Fibroblast of skin of left biceps (primary cell): ENCODE measurements at places on chromosomes 13 and 19.
A peak's percentile ranks its signal among the peaks of the same experiment; 100 is the strongest.

DNA sequence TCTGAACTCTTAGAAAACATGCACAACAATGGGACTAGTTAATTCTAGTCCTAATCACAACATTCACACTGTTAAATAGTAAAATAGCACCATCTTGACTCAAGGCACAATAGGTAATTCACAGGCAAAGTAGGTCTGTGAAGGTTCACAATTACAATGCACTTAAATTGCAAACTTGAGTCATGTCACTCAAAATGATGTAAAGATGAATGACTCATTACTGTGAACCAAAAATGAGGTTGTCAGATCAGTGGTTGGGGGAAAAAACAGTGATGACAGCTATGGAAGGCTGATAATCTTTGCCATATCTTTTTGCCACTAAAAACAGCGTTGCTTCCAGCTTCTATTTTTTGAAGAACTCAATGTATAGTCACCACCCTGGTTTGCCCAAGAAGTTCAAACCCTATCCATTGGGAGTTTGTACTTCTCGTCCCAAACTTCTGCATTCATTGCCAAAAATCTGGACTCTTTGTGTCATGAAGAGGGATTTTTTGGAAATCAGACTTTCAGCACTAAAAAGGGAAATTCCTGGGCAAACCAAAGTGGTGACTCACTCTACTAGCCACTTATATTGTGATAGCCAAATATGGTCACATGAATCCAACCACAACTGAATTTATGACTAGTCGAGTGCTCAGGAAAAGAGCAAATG lies 200.9 kb upstream of the TMTC4 start:
- peak; percentile 95 for DNase-seq

GRCh38 chr13:111269508-111269907 lies 50.9 kb upstream of the TEX29 start:
- DNase-seq, result no peak

- peak; percentile 81 for DNase-seq
Observed at GRCh38 chr13:37138169-37138568, 32.7 kb upstream of the CSNK1A1L start.

DNA sequence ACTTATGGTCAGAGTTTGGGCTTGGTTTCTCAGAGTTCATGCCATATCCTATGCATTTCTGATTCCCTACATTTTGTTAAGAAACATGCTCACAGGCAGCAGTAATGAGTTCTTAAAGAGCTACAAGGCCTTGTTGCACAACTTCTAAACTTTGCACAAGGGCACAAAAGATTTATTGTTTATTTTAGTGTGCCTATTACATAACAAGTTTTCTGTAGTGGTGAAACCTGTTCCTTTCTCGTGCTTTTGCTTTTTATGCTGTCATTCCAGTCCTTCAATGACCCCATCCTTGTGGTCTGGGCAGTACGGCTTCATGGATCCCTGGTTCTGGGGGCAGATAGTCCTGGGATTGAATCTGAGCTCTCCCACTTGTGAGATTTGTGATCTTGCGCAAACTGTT lies 17.8 kb downstream of the ZNF507 start:
- no peak for DNase-seq

DNA sequence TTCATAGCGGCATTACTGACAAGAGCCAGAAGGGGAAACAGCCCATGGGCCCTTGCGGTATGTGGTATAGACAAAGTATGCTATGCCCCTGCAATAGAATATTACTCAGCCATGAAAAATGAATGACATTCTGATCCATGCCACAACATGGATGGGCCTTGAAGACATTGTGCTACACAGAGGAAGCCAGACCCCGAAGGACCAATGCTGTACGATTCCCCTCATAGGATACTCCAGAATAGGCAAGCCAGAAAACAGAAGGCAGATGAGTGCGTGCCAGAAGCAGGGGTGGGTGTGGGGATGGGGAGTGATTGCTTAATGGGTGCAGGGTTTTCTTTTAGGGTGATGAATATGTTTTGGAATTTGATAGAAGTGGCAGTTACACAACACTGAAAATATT lies 342.0 kb downstream of the TEX29 start:
- DNase-seq, result no peak

DNA sequence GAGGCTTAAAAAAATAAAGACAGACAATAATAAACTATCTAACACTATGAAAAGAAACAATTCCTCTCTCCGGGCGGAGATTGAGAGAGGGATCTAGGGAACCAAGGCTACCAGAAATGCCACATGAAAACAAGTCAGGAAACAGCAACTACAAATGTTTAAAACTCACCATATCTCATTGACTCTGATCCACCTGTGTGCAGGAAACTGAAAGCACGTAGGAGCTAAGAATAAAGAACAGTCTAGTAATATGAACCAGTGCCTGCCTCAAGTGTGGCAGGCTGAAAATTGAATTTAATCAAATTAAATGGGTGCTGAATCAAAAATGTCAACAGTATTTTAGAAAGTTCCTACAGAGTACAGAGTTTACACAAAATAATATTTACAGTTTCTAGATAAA lies 1701.0 kb downstream of the SLITRK5 start:
- DNase-seq, result no peak

DNA sequence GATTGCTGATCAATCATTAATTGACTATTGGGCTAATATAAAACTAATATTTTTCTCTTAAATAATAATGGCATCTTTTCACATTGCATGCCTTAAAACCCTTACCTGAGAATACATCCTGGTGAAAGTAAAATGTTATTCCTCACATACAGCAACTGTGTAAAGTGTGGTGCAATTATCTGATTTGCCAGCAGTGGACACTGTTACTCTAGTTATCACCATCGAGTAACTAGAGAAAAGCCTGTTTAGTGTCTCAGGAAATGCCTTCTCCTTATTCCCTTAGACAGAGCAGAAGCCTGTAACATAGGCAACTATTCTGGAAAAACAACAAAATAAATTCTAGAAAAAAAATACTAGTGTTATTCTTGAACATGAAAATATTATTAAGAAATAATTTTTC lies 459.8 kb downstream of the FGF14 start:
- DNase-seq, result no peak

- DNase-seq, result no peak
Observed at GRCh38 chr19:50501568-50502475, 9.2 kb downstream of the JOSD2 start.

DNA sequence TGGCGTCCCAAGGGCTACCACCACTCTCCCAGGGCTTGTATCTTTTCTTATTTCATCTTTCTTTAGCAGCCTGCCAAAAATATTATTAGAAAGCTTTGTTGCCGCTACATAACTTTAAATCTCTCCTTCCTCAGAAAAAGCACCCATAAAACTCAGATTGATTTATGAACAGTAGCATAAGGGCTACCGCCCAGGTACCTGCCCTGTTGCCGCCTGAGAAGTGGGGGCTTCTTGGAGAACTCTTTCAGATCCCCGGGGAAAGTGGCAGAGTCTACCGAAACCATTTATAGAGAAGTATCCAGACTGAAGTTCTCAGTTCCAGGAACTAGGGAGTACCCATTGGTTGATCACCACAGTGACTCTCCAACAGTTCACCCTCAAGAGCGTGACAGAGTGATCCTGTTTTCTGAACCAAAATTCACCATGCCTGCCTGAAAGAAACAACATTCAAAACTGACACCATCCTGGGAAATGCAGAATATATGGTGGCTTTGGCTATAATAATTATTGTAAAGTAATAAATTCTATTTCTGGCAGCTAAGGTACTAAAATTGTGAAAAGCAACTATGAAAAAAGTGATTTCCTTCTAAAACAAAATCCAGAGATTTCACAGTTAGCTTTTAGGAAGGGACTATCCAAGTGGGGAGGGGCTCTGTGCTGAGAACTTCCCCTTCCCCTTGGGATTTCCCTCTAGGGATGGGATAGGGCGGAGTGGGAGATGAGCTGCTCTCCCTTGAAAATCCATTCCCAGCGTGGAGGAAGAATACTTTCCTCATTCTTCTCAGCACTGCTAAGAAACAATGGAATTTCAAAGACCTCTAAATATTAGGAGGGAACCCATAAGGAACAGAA lies 877 bp upstream of the N4BP2L1 start:
- DNase-seq, result no peak

GRCh38 chr19:3108775-3109174 lies 14.6 kb downstream of the GNA11 start:
- no peak for DNase-seq

GRCh38 chr13:51858433-51859247 lies 3.1 kb upstream of the CCDC70 start:
- no peak for DNase-seq

DNA sequence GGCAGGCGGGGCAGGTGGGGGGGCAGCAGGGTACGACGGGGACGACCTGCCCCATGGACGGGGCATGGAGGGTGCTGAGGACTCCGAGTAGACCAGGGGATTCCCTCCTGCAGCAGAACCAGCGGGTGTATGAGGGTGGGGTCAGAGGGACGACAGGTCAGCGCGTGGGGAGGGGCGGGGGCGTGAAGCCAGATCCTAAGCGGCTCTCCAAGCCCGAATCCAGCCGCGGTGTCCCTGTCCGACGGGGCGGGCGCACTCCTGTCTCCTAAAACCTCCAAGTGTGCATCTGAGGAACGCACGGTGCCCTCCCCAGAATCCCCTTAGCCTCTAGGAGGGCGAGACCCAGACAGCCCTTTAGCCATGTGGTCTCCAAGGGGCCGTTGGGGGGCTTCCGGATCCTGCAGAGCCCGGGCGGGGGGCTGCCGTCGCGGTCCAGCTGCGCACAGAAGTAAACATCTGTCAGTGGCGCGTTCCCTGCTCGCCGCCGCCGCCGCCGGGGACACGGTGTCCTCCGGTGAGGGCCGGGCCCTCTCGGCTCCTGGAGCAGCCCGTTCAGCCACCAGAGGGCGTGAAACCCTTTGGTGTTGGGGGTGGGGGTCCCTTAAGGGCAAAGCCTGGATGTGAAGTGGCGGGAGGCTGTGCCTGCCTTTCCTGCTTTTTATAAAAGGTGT lies 730 bp downstream of the NRTN start:
- no peak for DNase-seq

DNA sequence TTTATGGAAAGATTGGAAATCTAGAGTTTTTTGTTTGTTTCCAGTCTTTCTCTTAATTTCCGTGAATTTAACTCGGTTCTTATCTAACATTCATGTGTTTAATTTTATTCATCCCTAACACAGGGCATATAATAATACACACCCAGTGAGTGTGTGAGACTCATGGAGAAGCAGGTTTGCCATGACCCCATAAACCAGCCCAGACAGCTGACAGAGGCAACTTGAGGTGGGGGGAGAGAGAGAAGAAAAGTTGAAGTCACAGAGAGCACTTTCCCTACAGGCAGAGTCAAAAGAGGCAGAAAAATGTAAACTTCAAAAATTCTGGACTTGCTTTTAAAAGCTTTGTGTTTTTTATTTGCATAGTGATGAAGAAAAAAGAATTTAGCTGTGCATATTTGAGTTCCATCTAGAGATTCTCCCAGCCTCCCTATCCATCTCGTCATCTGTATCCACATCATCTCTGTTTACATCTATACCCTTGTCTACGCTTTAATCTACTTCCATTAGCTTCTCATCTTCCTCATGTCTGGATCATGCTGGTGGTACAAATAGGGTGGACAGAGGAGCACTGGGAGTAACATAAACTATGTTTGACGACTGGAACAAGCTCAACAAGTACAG lies 60.2 kb downstream of the THSD1 start:
- no peak for DNase-seq

DNA sequence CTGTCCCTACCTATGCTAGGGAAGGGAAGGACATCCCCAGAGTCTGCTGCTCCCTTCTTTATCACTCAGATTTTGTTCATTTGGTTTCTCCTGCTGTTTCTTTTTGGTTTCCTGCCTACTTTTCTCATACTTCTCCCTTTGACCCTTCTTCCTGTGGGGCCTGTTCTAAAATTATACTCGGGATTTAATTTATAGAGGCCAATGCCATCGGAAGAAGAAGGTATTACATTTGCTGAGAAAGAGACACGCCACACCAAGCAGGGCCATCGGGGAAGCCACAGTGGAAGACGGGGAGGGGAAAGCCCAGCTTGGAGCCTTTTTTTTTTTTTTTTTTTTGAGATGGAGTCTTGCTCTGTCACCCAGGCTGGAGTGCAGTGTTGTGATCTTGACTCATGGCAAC lies 46.8 kb upstream of the FARP1 start:
- DNase-seq, result no peak

GRCh38 chr19:5947435-5947834 lies 30.5 kb downstream of the RANBP3 start:
- no peak for DNase-seq

- DNase-seq, result no peak
Observed at GRCh38 chr13:19573120-19573716, 11.9 kb upstream of the TPTE2 start.
